Stimulated activated CD4-positive, alpha-beta T cell treated with anti-CD3 and anti-CD28 coated beads, Interleukin-12 subunit alpha, Interleukin-12 subunit beta, amount 100 ng/mL, for 4 hours (primary cell): ENCODE measurements at places on chromosomes 1 and 21.

DNA sequence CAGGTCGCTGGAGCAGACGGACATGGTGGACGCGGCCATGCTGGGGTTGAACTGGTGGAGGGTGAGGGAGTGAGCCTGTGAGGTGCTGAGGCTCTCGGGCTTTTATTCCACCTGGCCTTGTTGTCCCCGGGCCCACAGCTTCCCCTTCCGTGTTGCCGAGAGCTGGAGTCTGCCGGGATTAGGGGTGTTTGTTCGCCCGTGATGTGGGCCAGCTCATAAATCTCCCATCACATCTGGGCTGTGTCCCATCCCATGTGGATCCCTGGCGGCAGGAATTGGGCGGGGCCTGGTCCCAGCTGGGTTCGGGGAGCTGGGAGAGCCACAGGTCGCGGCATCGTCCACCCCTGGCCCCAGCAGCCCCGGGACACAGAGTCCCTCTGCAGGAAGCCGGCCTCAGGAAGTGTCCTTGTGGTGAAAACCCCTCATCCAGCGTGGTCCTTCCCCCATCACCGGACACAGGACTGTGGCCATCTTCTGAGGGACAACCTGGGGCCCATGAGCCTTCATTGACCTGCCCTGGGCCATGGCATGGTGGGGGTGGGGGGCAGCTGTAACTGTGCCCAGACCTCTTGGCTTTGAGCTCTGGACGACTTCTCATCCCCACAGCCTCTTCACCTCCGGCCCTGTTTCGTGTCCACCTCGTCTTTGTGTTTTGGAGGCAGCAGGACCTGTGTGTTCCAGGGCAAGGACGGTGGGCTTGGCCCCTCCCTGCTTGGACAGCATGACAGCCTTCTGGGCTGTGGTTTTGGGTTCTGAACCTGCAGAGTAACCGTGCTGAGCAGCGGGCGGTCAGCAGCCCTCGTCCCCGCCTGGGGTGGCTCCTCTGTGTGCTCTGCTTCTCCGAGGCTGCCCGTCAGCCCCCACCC, at the start of gene KRTAP10-6:
KRTAP10-6 (minus strand) TSS at position 60 of the 866 bp plus-strand sequence; CDS start at position 39, 21 bp downstream.
- no peak for DNase-seq

GRCh38 chr1:8943498-8944405, 1.9 kb upstream of the CA6 start:
- DNase-seq = no peak

GRCh38 chr1:84855168-84855567, 37.8 kb downstream of the LPAR3 start:
- no peak for DNase-seq

DNA sequence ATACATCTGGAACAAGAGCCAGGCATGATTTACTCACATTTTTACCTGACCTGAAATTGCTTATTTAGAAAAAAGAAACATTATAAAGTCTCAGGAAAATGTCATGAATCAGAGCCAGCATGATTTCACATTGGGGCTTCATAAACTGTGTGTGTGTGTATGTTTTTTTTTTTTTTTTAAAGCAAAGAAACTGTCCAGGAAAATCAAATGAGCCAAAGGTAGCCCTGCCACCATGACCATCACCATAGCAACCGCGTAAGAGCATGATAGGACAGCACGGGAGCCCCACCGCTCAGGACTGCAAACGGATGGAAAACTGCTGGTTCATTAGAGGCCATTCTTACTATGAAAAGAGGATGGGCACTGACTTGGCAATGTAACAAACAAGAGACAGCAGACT, 139.2 kb downstream of the NTMT2 start:
- DNase-seq = no peak

DNA sequence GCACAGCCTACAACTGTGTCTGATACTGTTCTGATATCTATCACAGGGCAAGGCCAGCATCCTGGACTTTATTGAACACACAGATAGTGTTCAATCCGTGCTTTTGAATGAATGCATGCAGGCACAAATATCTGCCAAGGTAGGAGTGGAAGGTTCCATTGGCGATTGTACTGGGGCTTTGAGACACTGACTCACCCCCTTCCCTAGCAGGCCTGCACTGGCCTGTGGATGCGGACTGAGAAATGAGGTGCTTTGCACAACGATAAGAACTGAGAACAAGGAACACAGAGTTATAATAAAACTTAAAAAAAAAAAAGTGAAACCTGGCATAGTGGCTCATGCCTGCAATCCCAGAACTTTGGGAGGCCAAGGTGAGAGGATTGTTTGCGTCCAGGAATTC, 62.4 kb upstream of the NGF start:
- no peak for DNase-seq

GRCh38 chr1:209561532-209561931, 22.0 kb upstream of the CAMK1G start:
- DNase-seq = no peak

- DNase-seq = no peak
Measured at GRCh38 chr1:238485057-238485911, 594.6 kb upstream of the ZP4 start.

GRCh38 chr1:43288058-43288784, 2.8 kb upstream of the C1orf210 start:
- no peak for DNase-seq

DNA sequence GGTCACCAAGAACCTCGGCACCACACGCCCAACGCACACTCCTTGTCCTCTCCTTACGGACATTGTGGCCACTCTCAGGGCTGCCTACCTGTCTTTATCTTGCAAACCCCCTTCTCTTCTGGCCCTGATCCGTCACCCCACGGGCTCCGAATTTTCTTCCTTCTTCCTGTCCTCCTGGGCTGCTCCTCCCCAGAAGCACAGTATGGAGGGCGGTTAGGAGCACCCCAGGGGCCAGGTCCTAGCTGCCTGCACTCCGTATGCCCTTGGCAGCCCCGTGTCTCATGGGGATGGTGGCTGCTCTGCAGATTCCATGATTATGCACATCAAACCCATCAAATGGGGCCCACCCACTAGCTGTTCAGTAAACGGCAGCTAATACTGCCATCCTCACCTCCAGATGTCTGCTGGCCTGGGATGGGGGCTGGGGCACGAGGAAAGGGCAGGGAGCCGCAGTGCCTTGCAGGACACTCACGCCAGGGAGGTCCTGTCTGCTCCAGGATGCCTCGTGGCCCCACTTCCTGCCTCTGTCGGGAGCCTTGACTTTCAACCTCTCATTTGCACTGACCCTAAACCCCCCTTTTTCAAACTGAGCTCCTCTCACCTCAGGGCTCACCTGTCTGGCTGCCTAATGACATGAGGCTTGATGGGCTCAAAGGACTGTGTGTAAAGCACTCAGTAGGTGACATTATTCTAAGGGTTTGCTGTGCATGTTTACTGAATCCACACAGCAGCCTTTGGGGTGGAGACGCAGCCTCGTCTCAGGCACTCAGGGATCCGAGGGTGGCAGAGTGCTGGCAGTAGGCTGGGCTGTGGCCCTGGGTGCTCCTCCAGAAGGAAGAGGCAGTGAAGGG, 4.4 kb downstream of the TTC34 start:
- DNase-seq = no peak

DNA sequence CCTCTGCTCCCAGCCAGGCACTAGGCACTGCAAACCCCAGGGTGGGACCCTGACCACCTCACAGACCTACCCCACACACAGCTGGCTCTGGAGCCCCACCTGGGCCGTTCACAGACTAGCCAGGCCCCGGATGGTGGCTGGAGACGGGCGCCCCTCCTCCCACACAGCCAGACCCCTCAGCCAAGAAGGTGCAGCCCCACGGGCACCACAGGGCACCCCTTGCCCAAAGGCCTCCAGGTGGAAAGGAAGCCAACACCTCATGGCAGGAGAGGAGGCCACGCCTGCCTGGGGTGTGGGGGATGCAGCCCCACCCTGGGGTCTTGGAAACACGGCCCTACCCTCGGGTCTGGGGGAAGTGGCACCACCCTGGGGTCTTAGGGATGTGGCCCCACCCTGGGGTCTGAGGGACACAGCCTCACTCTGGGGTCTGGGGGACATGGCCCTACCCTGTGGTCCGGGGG, 44.6 kb downstream of the WNT9A start:
- DNase-seq = no peak

- DNase-seq = no peak
Measured at GRCh38 chr1:29896791-29897714, 660.7 kb downstream of the PTPRU start.

GRCh38 chr21:33205476-33205875, 24.3 kb upstream of the IFNAR2 start:
- no peak for DNase-seq

- DNase-seq = no peak
Measured at GRCh38 chr1:5682626-5683225, 309.5 kb downstream of the NPHP4 start.

DNA sequence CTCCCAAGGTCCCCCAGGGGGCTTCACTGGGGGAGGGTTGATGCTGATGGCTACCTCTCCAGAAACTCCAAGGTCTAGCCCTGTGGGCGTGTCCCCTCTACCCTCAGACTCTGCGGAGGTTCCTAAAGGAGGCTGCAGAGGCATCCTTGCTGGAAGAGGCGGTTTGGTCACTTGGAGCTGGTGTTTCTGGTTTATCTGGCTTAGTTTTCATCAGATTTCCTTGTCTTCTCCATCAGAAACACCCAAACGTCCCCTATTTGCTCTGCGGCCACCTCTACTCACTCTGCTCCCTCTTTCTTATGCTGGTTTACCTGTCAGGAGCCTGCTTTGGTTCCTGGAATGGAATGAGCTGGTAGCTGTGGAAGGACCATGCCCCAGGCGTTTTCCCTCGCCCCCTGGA, 2.5 kb downstream of the PKP1 start:
- DNase-seq = no peak

DNA sequence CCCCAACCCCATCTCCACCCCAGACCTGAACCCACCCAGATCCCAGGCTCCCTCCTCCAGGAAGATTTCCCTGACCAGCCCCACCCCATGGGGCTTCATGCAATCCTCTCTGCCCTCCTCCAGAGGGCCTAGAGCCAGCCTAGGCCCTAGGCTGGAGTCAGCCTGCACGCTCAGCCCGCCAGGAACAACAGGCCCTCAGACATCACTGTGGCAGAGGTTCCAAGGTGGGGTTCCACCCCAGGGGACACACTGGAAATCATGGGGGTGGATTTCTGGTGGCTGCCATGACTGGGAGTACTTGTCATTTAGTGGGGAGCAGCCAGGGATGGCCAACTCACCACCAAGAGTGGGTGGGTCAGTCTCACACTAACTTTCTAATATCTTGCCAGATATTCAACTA, 122.0 kb downstream of the GLIS1 start:
- DNase-seq = no peak

- no peak for DNase-seq
Measured at GRCh38 chr1:59638231-59638711, 176.5 kb upstream of the HOOK1 start.

- DNase-seq = no peak
Measured at GRCh38 chr1:191065346-191065745, 587.7 kb upstream of the BRINP3 start.

- no peak for DNase-seq
Measured at GRCh38 chr1:245493029-245493428, 338.2 kb downstream of the KIF26B start.

GRCh38 chr1:18735224-18735997, 104.8 kb downstream of the PAX7 start:
- no peak for DNase-seq

DNA sequence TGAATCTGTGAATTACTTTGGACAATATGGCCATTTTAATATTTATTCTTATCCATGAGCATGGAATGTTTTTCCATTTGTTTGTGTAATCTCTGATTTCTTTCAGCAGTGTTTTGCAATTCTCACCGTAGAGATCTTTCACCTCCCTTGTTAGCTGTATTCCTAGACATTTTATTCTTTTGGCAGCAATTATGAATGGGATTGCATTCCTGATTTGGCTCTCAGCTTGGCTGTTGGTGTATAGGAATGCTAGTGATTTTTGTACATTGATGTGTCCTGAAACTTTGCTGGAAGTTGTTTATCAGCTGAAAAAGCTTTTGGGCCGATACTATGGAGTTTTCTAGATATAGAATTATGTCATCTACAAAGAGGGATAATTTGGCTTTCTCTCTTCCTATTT, 44.2 kb upstream of the NEGR1 start:
- DNase-seq = no peak

DNA sequence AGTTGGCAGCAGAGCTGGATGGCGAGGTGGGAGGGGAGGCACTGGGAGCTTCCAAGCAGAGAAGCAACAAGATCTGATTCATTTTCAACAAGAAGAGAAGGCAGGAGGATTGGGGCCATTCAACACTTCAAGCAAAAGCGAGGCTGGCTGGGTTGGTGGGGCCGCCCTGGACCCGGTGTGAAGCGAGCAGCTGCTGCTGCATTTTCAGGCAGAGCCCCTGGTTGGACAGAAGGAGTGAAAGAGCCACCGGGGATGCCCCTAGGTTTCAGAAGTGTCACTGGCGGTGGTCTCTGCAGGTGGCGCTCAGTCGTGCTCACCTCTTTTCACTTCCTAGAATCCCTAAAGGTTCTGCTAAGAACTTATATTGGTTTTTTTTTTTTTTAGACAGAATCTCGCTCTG, 18.0 kb downstream of the SLC2A7 start:
- DNase-seq = no peak

DNA sequence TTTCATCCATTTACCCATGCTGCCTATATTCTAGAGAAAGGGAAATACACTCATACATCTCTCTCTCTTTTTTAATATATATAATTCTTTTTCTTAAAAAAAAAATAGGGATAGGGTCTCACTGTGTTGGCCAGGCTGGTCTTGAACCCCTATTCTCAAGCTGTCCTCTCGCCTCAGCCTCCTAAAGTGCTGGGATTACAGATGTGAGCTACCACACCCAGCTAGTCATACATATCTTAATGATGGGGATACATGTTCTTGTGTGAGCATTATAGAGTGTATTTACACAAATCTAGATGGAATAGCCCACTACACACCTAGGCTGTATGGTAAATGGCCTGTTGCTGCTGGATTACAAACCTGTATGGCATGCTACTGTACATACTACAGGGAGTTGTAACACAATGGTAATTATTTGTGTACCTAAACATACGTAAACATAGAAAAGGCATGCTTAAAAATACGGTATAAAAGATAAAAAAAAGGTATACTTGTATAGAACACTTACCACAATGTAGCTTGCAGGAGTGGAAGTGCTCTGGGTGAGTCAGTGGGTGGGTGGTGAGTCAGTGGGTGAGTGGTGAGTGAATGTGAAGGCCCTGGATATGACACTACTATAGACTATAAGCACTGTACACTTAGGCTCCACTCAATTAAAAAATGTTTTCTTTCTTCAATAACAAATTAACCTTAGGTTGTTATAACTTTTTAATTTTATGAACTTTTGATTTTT, 72.9 kb downstream of the IVNS1ABP start:
- DNase-seq = peak; percentile 32

GRCh38 chr1:212113706-212114105, 78.2 kb downstream of the DTL start:
- no peak for DNase-seq

- no peak for DNase-seq
Measured at GRCh38 chr1:90198616-90199332, 203.9 kb downstream of the ZNF326 start.

GRCh38 chr21:36927719-36928117, 38.8 kb downstream of the HLCS start:
- peak; percentile 77 for DNase-seq

DNA sequence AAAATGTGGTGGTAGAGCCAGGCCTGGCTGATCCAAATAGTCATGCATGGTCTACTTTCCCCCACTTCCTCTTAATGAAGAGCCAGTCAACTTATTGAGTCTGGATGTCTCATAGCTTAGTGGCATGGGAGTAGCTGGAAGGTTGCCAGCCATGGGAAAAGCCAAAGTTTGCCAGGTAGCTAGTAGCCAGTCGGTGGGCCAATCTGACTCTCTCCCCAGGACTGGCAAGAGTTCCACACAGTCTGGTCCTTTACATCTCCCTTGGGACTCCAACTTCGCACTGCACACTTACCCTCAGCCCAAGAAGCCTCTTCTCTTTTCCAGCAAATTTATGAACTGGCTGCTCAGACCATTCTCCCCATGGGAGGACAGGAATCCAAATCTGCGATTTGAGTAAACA, 8.3 kb downstream of the WARS2 start:
- DNase-seq = no peak
